Mucosa of descending colon (tissue), 3 donors: ENCODE measurements at places on chromosomes 13 and 19.

DNA sequence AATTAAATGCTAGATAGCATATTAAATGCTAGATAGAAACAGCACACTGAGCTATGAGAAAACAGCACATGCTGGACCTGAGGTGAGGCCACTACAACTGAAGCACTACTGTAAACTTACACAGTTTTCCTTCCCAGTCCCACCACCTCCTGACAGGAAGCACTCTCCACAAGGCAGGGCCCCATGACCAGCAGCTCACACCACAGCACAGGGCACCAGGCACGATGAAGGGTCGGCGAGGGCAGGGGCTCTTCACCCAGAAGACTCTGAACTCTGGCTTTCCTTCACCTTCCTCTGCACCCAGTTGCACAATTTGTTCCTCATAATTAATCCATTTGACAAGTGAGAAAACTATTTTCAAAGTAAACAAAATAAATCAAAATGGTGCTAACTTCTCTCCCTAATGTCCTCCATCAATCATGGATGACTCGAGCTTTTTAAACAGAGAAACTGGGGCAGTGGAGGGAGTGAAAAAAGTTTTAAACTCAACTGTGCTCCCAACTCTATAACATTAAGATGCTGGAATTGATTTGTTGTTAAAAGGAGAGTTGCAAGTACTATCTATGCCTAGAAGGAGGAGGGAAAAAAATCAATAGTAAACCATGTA lies 568.7 kb downstream of the UQCRFS1 start:
- no peak for DNase-seq

DNA sequence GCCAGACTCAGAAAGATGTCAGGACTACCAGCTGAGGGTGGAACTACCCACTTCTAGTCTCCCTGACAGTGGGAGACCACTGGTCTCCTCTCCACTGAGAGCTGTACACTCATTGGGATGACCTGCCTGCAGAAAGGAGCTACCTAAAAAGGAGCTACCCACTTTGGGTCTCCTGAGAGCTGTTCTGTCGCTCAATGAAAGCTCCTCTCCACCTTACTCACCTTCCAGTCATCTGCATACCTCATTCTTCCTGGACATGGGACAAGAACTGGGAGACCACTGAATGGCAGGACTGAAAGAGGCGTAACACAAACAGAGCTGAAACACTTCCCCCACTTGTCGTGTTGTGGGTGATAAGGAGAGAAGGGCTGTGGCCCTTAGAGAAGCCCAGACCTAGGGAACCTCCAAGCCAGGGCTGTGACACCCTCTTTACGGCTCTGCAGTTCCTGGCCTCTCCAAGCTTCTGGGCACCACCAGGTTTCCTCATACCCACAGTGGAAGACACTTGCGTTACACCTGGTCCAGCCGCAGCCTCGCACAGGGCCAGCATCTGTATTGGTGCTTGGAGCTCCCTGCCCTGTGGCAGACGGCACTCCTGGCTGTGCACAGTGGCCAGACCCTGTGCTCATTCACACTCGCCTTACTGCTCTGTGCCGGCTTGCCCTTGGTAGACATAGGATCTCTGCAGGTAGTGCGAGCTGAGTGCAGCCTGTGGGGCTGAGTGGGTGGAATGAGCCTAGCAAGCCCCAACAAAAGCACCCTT lies 54.9 kb upstream of the SLITRK6 start:
- no peak for DNase-seq

GRCh38 chr13:23903906-23904280 lies 6.6 kb upstream of the C1QTNF9B start:
- DNase-seq, result no peak

DNA sequence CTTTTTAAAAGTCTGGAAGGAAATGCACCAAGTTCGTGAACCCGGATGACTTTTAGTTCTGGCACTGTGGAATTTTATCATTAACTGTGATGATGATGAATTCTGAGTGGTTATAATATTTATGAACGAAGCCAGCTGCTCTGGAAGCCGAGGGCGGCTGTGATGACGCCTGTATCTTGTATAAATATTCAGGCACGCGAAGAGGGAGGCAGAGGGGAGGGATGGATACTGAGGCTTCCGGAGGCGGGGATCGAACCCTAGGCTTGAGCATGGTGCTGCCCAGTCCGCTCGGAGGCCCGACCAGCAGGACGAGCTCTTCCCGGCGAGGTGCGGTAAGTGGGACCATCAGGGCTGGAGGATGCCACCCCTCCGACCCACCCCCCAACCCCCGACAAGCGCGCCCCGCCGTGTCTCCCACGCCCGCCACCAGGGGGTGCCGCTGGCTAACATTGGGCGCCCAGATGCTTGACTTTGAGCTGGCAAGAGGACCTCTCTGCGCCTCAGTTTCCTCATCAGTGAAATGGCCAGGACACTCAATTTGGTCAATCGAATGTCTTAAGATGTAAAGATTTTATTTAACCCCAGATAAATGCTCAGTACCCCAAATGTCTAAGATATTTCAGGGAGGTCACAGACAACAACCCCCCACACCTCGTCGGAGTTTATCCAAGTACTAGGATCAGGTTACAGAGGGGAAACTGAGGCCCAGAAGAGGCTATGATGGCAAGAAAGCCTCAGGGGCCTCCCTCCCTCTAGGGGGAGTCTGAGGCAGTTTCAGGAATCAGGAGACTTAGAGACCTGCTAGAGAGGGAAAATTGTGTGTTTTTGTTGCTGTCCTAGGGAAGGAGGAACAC lies 4.5 kb upstream of the RAB3A start:
- no peak for DNase-seq

DNA sequence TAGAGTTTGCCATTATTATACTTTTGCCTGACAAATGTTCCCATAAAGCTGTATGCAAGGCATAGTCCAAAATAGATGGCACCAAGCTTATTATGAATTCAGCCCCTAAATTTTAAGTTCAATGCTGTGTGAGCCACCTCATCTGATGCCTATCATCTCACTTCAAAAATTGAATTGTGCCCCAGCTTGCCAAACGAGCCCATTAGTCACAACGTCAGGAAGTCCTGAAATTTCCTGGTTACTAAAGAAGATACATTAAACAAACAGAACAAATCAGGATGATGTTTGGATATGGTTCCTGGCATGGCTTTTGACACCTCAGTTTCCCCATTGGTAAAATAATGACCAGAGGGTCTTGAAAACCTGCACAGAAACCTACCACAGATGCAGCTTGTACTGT lies 147.5 kb upstream of the SOX21 start:
- DNase-seq, result no peak
